ENCODE measurements at places on chromosomes 7 and 10.
A peak's percentile ranks its signal among the peaks of the same experiment; 100 is the strongest.

- peak; percentile 97 for DNase-seq
Observed at GRCh38 chr10:96089670-96090462, 40.2 kb upstream of the ZNF518A start.

DNA sequence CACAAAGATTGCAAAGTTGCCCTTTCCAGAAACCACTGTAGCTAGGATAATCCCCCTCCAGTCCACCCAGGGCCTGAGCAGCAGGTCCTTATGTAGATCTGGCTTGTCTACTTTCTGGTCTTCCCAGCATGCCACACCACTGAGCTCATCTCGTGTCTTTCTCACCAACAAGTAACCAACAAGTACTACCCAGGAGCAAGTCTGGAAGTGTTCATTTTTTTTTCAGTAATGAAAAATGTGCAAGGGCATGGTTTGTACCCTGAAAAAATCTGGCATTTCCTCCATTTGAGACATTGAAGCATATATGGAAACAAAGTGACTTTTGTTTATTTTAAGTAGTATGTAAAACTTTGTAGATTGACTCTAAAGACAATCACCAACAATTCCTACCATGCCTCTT is 120.8 kb downstream of the INHBA start:
- DNase-seq: no peak

- DNase-seq: no peak
Observed at GRCh38 chr10:9452056-9452455, 1397.6 kb downstream of the GATA3 start.

DNA sequence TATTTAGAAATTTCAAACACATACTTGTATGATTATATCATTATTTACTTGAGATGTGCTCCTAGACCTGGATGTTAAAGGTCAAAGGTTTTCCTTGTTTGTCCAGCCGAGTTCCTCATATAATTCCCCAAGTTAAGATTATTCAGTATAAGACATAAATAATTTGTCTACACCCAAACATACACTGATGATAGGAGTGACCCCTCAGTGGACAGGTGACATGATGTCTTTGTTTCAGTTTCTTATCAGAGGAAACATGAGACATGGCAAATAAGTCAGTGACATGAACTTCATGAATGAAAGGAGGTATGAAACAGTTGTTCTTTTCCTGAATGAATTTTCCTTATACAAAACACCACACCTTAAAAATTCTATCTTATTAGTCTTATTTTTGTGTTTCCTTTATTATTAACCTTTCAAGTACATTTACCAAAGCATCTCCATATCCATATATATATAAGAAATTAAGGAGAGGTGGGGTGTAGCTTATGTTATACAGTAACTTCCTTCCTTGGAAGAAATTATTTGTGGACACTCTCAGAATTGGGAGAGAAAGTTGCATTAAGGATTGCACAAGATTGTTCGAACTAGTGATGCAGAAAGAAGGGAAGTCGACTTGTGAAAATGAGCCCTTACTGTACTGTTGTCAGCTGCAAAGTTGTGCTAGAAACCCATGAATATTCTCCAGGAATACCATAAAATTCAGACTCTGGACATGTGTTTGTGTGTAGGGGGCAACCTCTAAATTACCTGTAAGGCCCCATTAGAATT is 60.5 kb downstream of the POM121L12 start:
- no peak for DNase-seq

- DNase-seq: peak; percentile 13
Observed at GRCh38 chr7:131328377-131329175, 900 bp downstream of the MKLN1 start.

DNA sequence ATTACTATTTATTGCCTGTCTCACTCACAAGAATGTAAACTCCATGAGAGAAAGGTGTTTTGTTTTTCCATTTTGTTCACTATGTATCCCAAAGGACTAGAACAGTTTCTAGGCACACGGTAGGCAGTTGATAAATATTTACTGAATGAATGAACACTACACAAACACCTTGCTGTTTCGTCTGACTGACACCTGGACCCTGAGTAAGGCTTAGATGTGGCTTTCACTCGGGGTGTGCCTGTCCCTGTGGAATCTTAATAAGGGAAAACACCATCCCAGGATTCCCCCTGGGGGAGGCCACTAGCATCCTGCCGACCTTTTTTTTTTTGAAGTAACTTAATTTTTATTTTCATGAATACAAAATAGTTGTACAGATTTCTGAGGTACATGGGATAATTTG is 66.6 kb upstream of the STEAP1B start:
- no peak for DNase-seq

- no peak for DNase-seq
Observed at GRCh38 chr7:119522263-119522662, 750.7 kb upstream of the KCND2 start.

DNA sequence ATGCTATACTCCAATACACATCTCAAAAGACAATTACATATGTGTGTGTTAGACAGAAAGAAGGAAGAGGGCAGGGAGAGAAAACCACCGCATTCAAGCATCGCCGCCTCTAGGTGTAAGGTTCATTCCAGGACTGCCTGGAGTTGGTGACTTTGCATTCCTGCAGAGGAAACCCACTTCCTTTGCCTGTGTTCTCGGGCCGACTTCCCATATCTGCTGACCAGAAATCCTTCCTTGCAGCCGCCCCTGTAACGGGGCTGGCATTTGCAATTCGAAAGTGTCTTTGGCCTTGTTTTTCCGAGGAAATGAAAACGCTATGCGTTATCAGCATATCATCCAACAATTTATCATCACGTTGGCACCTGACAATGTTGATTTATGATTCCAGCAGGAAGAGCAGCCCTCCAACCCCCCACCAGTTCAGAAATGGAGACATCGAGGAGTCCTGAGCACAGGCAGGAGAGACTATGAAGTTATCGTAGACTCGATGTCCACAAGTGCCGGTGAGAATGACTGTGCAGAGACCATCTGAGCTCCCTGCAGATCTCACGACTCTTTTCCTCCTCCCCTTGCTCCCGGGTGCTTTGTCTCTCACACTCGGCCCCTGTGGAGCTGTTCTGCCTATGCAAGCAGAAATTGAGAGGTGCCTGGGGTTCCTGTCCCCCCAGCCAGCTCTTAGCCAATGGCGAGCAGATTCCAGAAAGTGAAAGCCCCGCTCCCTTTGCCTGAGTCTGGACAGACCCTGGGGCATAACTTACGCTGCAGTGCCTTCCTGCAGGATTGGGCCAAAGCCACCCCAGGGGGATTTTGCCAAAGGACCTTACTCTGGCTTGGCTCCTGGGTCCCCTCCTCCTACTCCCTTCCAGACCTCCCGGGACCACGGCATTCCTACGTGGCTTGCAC is 68.9 kb upstream of the FOXK1 start:
- DNase-seq: peak; percentile 53

Data from suppressor macrophage (primary cell).